NCI-H1092 (cell line): ENCODE measurements at places on chromosomes 1 and 21.

DNA sequence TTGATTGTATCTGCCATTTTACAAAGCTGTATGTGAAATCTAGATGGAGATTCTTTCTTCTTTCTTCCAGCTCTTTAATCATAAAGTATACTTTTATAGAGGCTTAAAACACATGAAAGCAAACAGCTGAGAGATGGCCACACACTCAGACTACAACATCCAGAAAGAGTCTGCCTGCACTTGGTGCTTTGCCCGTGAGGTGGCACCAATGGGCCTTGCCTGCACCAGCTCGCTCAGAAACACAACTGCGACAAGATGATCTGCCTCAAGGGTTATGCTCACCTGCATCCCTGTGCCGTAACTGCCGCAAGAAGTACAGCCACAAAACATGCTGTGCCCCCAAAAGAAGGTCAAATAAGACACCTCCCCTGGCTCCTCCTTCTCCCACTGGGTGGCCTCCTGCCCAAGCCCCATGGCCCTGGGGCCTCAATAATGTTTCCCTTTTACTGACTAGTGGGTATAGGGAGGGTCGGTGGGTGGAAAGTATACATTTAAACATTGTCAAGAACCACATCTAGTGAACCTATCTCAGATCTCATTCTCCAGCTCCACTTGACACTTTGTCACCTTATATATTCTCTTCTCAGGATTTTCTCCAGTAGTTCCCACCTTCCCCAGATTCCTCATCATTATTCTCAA is 66.7 kb upstream of the ANGPTL3 start:
- no peak for DNase-seq

- DNase-seq: no peak
Observed at GRCh38 chr1:154614901-154615300, 6.9 kb upstream of the ADAR start.

- DNase-seq: peak; percentile 59
Observed at GRCh38 chr1:21651214-21652042, 17.7 kb downstream of the RAP1GAP start.

DNA sequence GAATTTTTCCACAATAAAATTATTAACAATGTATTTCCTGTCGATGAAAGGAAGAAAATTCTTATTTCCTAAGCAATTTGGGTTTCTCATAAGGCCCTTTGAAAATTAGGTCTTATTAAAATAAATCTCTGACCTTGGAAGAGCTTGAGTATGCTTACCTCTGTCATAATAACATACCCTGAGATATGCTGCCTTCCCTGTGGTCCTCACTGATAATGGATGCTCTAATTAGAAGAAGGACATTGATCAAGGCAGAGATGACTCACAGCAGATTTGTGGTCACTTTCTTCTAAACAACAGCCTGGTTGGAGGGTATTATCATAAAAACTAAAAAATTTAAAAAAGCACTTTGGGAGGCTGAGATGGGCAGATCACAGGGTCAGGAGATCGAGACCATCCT is 217.8 kb downstream of the GRIK1 start:
- no peak for DNase-seq

DNA sequence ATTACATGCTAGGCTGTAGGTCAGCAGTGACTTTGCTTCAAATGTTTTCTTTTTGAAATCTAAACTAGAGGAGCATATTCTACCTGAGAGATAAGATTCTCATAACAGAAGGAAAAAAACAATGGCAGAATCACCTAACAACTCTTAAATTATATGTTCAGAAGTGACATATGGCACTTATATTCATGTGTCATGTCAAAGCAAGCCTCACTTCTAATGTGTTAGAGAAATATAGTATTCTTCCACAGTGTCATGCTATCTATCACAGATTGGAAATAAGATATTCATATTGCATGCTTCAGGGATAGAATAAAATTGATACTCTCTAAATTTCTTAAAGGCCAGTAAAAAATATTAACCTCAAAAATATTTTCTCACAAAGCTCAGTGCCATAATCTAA is 874.6 kb upstream of the PRMT6 start:
- no peak for DNase-seq
